Mesothelial cell of epicardium (in vitro differentiated cells): ENCODE measurements at places on chromosomes 5 and 9.
A peak's percentile ranks its signal among the peaks of the same experiment; 100 is the strongest.

GRCh38 chr9:84002344-84002743, 21.7 kb downstream of the RMI1 start:
- DNase-seq: no peak
- H3K36me3 ChIP-seq: peaks cover 12% of the 10 kb centered on the region
- H3K4me1 ChIP-seq: peaks cover 15% of the 10 kb centered on the region
- no peaks in the 10 kb centered on the region for H3K27me3 ChIP-seq
- H3K27ac ChIP-seq: no peak overlapping the region
- no peak overlapping the region for H3K4me3 ChIP-seq

- no peak overlapping the region for H3K4me3 ChIP-seq
- DNase-seq: no peak
- no peaks in the 10 kb centered on the region for H3K27me3 ChIP-seq
- no peak overlapping the region for H3K27ac ChIP-seq
Observed at GRCh38 chr9:6671416-6671815, 25.9 kb upstream of the GLDC start.

- no peaks in the 10 kb centered on the region for H3K4me1 ChIP-seq
- no peak overlapping the region for H3K27ac ChIP-seq
- DNase-seq: no peak
- no peak overlapping the region for H3K4me3 ChIP-seq
- no peaks in the 10 kb centered on the region for H3K36me3 ChIP-seq
- H3K27me3 ChIP-seq: peaks cover 3% of the 10 kb centered on the region
Observed at GRCh38 chr9:22383718-22384117, 62.9 kb upstream of the DMRTA1 start.

GRCh38 chr5:128378196-128378595, 159.8 kb downstream of the FBN2 start:
- no peaks in the 10 kb centered on the region for H3K27me3 ChIP-seq
- H3K27ac ChIP-seq: peak overlapping the region; percentile 82
- H3K4me1 ChIP-seq: peaks cover 38% of the 10 kb centered on the region
- no peak overlapping the region for H3K4me3 ChIP-seq
- no peak for DNase-seq

GRCh38 chr5:60209146-60209840, 315.8 kb upstream of the PDE4D start:
- peaks cover 6% of the 10 kb centered on the region for H3K4me1 ChIP-seq
- H3K4me3 ChIP-seq: no peak overlapping the region

- H3K27ac ChIP-seq: peak overlapping the region; percentile 86
- H3K4me1 ChIP-seq: peaks cover 33% of the 10 kb centered on the region
- peaks cover 7% of the 10 kb centered on the region for H3K36me3 ChIP-seq
- H3K4me3 ChIP-seq: no peak overlapping the region
Observed at GRCh38 chr5:139676951-139677735, 29.0 kb downstream of the CXXC5 start.

GRCh38 chr9:89025553-89025952, 34.3 kb downstream of the S1PR3 start:
- no peaks in the 10 kb centered on the region for H3K27me3 ChIP-seq
- H3K4me3 ChIP-seq: no peak overlapping the region
- no peak for DNase-seq

DNA sequence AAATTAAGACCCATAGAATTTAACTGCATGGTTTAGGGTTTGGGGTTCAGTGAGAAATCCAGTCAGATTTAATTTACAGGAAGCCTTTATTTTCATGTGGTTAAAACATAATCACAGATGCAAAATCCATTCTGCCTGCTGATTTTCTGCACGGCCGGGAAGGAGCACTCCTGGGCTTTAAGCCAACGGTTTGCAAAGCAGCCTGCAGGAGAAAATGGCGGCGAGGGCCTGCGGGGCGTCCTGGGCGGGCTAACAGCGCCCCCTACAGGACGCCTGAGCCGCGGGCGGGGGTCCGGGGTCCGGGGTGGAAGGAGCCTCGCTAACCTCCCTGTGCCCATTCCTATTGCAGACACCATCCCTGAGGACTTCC, 47.6 kb downstream of the THBS4 start:
- peaks cover 17% of the 10 kb centered on the region for H3K4me1 ChIP-seq
- peak overlapping the region; percentile 21 for H3K27ac ChIP-seq
- peak; percentile 79 for DNase-seq
- peaks cover 10% of the 10 kb centered on the region for H3K36me3 ChIP-seq
- no peaks in the 10 kb centered on the region for H3K27me3 ChIP-seq
- H3K4me3 ChIP-seq: no peak overlapping the region

- H3K27ac ChIP-seq: no peak overlapping the region
- H3K36me3 ChIP-seq: no peaks in the 10 kb centered on the region
- peaks cover 86% of the 10 kb centered on the region for H3K4me1 ChIP-seq
- no peak for DNase-seq
- H3K4me3 ChIP-seq: no peak overlapping the region
Observed at GRCh38 chr5:124665035-124665434, 81.4 kb downstream of the ZNF608 start.

DNA sequence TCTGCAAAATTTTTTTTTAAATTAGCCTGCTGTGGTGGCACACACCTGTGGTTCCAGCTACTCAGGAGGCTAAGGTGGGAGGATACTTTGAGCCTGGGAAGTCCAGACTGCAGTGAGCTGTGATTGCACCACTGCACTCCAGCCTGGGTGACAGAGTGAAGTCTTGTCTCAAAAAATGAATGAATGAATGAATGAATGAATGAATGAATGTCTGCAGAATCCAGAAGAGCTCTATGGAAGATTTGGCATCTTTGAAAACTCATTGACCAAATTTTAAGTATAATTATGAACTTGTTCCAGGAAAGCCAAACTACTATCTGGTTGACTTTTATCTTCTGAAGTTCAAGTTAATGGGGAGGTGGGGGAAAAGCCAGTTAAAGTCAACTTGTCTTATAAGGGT, 94.2 kb upstream of the ERBIN start:
- no peaks in the 10 kb centered on the region for H3K27me3 ChIP-seq
- peaks cover 23% of the 10 kb centered on the region for H3K4me1 ChIP-seq
- no peaks in the 10 kb centered on the region for H3K36me3 ChIP-seq

DNA sequence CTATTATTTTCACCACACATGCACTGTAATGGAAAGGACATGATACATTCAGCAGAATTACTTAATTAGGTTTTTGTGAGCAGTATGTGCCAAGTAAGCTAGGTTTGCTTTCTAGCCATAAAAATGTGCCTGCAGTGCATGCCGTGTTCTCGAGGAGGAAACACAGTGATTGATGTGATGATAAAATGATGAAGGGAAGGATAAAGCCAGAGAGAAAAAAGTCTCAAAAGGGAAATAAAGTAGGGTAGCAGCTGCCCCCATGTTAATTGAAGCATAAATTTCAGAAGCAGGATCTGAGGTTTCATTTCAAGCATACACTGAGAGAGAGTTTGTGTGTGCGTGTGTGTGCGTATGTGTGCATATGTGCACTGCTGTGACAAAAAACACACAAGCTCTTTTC, 714.2 kb upstream of the C9orf72 start:
- H3K4me3 ChIP-seq: no peak overlapping the region
- peaks cover 8% of the 10 kb centered on the region for H3K4me1 ChIP-seq
- H3K27me3 ChIP-seq: no peaks in the 10 kb centered on the region
- no peaks in the 10 kb centered on the region for H3K36me3 ChIP-seq
- no peak overlapping the region for H3K27ac ChIP-seq

DNA sequence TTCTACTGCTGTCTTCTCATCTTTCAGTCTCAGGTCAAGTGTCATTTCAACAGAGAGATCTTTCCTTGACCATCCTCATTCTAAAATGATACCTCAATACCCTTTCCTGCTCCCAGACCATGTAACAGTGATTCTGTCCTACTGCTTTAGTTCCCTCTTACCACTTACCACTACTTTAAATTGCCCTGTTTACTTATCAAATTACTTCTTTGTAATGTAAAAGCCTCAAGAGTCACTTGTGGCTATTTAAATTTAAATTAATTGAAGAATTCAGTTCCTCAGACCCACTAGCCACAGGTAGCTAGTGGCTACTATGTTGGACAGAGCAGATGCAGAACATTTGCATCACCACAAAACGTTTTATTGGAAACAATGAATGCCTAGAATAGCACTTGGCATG, 217.3 kb downstream of the ADAMTS6 start:
- no peak for DNase-seq
- H3K4me3 ChIP-seq: no peak overlapping the region
- no peak overlapping the region for H3K27ac ChIP-seq
- H3K27me3 ChIP-seq: no peaks in the 10 kb centered on the region
- peaks cover 7% of the 10 kb centered on the region for H3K36me3 ChIP-seq

DNA sequence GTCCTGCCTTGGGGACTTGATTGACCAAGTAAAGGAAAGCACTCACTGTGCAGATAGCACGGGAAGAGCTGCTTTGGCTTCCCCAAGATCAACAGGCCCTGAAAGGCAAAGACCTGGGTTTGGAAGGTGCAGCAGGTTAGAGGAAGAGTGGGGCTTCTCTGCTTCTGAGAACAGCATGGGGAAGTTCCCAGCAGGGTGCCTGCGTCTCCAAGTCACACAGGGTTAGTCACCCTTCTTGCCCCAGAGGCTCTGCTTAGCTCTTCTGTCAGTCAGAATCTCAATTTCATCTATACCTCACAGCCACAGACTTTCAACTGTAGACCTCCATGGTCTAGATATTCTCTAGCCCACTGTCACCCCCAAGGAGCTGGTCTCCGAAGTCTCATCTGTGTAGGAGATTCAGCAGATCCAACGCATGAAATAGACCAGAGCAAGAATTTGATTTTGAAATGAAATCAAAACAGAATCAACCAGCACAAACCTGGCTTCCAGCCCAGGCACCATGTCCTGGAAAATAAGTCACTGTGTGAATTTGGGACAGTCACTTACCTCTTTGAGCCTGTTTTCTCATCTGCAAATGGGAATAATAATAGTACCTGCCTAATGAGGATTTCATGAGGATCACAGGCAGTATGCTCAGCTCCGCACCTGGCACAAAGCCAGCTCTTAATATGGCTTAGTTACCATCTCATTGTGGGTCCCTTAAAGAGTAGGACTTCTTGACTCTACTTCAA, 64.0 kb downstream of the SFXN1 start:
- peaks cover under 1% of the 10 kb centered on the region for H3K4me1 ChIP-seq
- H3K27ac ChIP-seq: no peak overlapping the region
- DNase-seq: no peak
- no peak overlapping the region for H3K4me3 ChIP-seq
- peaks cover 13% of the 10 kb centered on the region for H3K27me3 ChIP-seq
- no peaks in the 10 kb centered on the region for H3K36me3 ChIP-seq

DNA sequence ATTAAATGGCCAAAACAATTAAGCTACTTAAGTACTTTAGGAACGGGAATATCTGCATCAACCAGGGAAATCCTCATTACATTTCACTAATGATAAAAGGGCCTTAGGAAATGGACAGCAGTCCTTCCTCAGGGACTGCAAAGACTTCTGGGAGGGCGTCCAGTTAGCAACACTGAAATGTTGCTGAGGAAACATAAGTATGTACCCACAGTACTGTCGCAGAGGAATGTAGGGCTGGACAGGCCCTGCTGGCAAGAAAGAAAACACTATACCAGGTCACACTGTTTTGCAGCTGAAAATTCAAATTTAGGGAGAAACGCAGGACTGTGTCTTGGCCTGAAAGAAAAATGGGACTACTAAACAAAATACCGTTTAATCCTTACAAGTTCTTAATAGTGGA, 1.3 kb downstream of the C5orf15 start:
- H3K27me3 ChIP-seq: no peaks in the 10 kb centered on the region
- H3K36me3 ChIP-seq: peaks cover 18% of the 10 kb centered on the region
- H3K27ac ChIP-seq: peak overlapping the region; percentile 72

- peak; percentile 93 for DNase-seq
- H3K4me1 ChIP-seq: peaks cover 6% of the 10 kb centered on the region
- peak overlapping the region; percentile 50 for H3K4me3 ChIP-seq
- no peak overlapping the region for H3K27ac ChIP-seq
Observed at GRCh38 chr9:135085830-135086546, 1.5 kb upstream of the OLFM1 start.

GRCh38 chr9:37415011-37415719, 7.3 kb upstream of the GRHPR start:
- H3K4me3 ChIP-seq: peak overlapping the region; percentile 40
- no peaks in the 10 kb centered on the region for H3K36me3 ChIP-seq
- no peaks in the 10 kb centered on the region for H3K27me3 ChIP-seq
- DNase-seq: no peak
- peaks cover 19% of the 10 kb centered on the region for H3K4me1 ChIP-seq
- H3K27ac ChIP-seq: peak overlapping the region; percentile 79

GRCh38 chr9:122806661-122807060, 6.7 kb downstream of the OR1K1 start:
- no peak for DNase-seq
- H3K27me3 ChIP-seq: no peaks in the 10 kb centered on the region
- H3K4me1 ChIP-seq: no peaks in the 10 kb centered on the region
- no peaks in the 10 kb centered on the region for H3K36me3 ChIP-seq

GRCh38 chr5:129499208-129499852, 39.2 kb downstream of the ADAMTS19 start:
- H3K27me3 ChIP-seq: no peaks in the 10 kb centered on the region
- H3K4me1 ChIP-seq: peaks cover 13% of the 10 kb centered on the region
- no peak overlapping the region for H3K4me3 ChIP-seq

DNA sequence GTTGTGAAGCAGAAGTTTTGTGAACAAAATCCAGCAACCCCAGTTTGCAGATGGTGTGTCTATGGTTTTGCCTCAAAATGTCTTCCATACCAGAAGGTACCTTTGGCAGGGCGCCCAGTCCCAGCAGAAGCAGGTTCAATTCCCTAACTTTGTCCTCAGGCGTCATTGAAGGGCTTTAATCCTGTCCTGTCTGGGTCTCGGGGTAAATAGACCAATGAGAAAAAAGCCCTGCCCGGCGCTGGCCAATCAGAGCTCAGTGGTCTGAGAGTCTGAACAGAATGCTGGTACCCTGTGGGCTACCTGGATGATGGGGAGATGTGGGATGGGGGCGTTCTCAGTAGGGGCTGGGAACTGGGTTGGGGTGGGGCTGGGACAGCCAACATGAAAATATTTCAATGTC, 6.2 kb upstream of the ST6GALNAC4 start:
- H3K36me3 ChIP-seq: no peaks in the 10 kb centered on the region
- no peak for DNase-seq
- H3K4me1 ChIP-seq: peaks cover 5% of the 10 kb centered on the region
- H3K27me3 ChIP-seq: peaks cover 38% of the 10 kb centered on the region

DNA sequence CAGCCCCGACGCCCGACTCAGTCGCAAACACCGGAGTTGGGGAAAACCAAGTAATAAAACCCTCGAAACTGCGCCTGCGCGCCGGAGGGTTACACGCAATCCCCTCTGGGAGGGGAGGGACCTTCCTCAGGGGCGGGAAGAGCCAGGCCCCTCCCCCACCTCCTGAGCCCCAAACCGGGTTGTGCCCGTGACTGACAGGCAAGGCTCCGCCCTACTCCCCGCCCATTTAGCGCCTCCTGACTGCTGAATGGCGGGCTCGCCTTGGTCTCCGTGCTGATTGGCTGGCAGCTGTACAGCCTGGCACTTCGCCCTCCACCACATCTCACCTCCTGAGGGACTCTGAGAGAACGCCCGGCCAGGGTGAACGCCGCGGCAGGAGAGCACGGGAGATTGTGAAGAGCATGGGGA, at the start of gene PRDM9:
PRDM9 (plus strand) TSS at position 332 of the 408 bp plus-strand sequence. CDS start 1,425 bp downstream, outside the sequence.
- no peak within 1 kb of the TSS for H3K4me3 ChIP-seq
- H3K27ac ChIP-seq: no peak within 1 kb of the TSS
- no peak for DNase-seq
- H3K36me3 ChIP-seq: no peaks in the 10 kb centered on the region
- H3K27me3 ChIP-seq: peaks cover 4% of the 10 kb centered on the region
- no peaks in the 10 kb centered on the region for H3K4me1 ChIP-seq
